Foreskin melanocyte (primary cell): ENCODE measurements at places on chromosomes 12 and 14.

GRCh38 chr12:106245767-106246166 lies 2.1 kb downstream of the CKAP4 start:
- no peak for DNase-seq

GRCh38 chr12:130636370-130636769 lies 79.7 kb downstream of the RIMBP2 start:
- DNase-seq: no peak

DNA sequence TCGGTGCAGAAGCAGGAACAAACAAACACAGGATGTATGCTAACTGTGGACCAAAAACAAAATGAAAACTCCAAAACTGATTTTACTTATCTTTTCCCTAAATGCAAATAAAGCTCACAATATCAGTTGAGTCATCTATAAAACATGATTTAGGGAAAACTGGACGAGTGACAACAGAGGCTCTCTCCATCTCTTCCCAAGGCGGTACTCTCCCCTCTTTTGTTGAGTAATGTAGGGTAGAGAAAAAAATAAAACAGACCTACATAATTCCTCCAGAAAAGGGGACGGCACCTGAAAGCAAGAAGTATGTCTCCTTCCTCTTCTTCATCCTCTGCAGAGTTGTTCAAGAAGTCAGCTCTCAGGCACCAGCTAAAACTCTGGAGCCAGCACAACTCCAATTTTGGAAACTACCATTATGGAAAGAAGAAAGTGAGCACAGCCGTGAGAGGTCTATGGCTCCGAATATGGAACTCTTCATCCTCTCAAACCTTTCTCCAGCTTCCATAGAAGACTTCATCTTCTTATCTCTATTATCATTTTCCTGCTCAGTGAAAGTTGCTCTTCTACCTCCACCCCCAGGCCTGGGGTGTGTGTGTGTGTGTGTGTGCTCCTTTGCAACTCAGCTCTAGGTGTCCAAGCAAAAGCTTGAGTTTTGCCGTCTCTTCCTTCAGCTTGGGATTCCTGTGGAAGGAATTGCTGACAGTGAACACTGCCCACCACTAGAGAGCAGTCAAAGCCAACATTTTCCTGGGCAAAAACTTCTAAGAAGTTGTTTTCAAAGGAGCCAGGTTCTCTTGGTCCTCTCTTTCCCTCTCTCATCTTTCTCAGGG lies 155.4 kb downstream of the DIO2 start:
- peak; percentile 29 for DNase-seq

- DNase-seq: no peak
Measured at GRCh38 chr12:51392556-51393237, 1.5 kb upstream of the GALNT6 start.

DNA sequence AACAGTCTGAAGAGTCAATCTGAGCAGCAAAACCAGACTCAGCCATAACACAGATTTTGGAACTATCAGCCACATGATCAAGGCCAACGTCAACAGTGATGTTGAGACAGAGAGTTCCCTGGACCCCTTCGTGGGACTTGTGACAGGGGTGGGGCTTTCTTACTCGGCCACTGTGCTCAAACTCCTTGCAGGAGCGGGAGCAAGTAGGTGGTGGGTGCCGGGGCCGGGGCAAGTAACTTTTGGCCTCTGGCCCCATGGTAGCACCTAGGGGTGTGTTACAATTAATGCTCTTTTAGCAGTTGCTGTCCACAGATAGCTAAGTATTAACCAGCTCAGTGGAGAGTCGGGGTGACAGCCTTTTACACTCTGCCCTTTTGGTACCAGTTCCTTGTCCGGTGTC lies 384.4 kb downstream of the NUAK1 start:
- no peak for DNase-seq

DNA sequence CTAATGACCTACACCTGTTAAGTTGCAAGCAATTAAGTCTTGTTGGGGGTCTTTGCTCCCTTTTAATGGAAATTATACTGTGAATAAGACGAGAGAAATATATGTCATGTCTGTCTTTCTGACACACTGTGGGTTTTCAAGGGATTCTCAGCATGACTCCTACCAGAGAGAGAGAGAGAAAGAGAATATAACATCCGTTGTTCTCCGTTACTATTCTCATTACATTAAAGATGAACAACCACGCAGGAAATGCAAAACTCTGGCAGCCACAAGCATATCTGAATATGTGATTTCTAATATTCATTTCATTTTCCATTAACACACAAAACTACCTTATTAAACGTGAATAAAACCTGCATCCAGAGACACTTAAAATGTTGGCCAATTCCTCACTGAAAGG lies 67.3 kb upstream of the EGLN3 start:
- no peak for DNase-seq

DNA sequence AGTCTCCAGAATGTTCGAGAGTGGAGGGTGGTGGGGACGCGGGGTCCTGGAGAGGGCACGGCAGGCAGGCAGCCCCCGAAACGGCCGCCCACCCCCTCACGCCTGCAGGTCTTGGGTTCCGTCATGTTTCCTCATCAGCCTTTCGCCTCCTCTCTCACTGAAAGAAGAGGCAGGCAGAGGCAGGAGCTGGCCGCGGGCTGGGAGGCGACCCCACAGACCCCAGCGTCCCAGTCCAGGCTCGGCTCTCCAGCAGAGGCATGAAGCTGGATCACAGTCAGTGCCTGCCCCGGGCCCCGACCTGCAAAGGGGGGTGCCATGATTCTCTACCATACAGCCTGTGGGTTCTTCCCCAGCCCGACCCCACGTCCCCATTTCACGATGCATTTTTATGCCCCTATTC lies 13.4 kb downstream of the GALNT9 start:
- no peak for DNase-seq

GRCh38 chr12:93080994-93081809 lies 152.1 kb upstream of the EEA1 start:
- DNase-seq: no peak

DNA sequence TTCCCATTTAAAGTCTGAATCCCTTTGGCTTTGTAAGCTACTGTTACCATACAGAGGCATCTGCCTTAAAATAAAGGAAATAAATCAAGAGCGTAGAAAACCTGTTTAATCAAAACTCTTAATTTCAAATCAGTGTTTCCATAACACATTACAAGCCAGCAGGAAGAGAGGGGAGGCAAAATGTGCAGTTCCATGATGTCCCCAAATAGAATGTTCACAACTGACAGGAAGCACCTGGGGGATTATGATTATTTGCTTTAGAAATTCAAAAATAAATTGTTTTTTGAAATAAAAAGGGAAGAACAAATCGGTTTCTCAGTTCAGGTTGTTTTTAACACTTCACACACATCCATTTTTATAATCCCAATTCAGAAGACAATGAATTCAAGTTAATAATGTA lies 21.4 kb downstream of the SOCS2 start:
- DNase-seq: no peak

DNA sequence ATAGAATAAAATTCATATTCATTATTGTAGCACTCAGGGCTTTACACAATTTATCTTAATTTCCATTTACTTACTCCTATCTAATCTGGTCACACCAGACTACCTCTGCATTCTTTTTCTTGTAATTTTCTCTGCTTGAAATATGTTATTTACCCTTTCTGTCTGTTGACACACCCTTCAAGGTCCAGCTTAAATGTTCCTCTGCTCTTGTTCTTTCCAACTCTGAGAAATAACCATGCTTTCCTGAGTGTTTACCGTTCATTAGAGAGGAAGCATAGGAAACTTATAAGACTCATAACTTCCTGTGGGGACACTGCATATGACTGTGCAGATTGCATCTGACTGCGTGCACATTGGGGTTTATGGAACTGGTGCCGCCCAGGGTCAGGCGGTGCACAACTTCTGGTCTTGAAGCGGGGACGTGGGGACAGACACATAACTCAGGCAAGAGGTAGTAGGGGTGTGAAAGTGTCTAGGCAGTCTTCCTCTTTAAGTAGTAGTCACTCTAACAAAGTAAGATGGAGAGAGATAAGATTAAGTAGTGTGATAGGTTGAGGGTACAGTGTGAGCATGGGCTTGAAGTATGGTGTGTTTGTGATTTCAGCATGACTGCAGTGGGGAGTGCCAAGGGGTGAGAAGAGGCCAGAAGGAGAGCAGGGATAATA lies 42.6 kb upstream of the FOXJ2 start:
- DNase-seq: no peak

DNA sequence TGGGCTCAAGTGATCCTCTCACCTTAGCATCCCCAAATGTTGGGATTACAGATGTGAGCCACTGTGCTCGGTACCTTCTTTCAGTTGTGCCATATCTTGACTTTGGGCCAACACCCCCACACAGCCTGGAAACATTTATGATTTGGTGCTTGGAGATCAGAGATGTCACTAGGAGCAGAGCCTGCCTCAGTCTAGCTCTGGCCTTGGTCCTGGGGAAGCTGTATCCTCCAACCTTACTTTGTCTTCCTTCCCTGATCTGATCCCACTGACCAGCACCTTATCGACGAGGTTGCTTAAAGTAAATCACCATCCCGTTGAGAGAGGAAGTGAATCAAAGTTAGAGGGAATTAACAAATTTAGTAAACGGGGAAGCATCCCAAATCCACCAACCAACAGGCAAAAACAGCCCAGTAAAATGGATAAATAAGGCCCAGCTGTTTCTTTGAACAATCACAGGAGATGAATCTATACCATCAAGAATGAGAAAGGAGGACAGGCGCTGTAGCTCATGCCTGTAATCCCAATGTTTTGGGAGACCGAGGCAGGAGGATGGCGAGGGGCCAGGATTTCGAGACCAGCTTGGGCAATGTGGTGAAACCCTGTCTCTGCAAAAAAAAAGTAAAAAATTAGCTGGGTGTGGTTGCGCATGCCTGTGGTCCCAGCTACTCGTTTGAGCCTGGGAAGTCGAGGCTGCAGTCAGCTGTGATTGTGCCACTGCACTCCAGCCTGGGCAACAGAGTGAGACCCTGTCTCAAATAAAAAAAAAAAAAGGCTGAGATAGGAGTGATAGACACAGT lies 3.4 kb downstream of the PLBD2 start:
- DNase-seq: no peak

DNA sequence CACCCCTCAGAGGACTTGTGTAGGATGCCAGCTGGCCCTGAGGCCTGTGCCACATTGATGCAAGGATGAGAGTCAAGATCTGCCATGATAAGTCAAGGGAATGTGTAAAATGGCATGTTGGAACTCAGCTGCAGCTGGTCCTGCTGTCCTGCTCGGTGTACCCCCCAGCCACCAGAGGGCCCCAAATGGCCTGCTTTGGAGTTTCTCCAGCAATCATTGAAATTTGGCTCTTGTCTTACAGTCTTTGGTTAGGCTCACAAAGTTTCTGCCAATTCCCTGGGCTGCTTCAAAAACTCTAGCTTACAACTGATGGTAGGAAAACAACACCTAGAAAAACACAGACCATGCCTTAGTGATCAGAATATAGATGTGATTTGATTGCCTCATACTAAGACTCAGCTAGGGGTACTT lies 76.8 kb downstream of the HSD17B6 start:
- no peak for DNase-seq

DNA sequence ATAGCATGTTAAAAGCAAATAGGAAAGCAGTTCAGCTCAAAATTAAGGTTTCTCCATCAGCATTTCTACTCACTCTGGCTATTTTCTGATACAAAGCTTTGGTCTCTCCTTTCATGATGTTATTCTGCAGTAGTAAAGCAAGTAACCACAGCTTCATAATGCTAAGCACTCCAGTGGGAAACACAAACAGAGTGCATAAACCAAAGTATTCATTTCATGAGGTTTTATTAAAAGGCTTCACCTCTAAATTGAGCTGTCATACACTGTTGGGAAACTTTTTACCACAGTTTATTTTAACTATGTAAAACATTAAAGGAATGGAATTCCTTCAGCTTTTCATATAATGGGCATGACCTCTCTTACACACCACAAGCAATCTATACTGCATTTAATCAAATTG lies 157.9 kb upstream of the LMO3 start:
- no peak for DNase-seq

DNA sequence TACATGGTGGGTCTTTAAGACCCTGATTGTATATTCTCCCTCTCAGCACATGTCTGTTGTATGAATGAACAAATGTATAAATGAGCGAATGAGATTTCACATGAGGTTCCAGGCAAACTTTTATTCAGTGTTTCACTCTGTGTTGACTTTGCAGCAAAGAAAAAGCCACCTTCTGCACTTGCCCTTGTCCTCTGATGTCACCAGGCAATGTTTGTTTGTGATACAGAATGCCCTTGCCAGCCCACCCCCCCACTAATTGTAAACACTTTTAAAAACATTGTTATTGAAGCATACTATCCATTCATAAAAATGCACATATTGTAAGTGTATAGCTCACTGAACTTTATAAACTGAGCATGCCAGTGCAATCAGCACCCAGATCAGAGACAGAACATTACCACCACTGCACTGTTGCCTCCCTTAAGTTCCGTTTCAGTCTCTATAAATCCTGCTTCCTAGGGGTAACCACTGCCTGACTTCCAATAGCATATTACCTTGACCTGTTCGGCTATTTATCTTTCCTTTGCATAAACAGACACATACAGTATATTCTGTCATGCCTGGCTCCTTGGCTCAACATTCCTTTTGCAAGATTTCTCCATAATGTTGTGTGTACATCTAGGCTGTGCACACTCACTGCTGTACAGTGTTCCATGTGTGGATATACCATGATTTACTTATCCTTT lies 11.3 kb upstream of the LTA4H start:
- DNase-seq: no peak

GRCh38 chr14:93751946-93752655 lies 36.2 kb downstream of the PRIMA1 start:
- no peak for DNase-seq

- DNase-seq: no peak
Measured at GRCh38 chr12:19872621-19873540, 433.6 kb downstream of the AEBP2 start.

DNA sequence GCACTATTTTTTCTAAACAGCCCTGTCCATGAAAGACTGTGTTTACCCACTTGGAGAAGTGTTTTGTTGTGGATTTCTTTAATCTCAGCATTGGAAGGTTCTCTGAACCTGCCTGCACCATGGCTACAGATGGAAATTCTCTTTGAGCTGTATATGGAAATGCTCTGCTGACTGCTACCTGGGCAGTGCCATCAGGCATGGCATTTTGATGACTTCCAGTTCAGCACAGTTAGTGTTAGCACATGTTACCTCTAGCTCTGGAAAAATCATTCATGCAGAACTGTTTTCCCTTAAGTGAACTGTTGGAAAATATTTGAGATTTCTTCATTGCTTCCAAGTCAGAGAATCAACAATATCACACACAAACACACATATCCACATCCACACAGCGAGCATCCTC lies 52.6 kb upstream of the RIC8B start:
- no peak for DNase-seq

GRCh38 chr14:101774814-101775213 lies 13.3 kb downstream of the PPP2R5C start:
- DNase-seq: no peak
